ENCODE measurements at places on chromosomes 7 and 10.

DNA sequence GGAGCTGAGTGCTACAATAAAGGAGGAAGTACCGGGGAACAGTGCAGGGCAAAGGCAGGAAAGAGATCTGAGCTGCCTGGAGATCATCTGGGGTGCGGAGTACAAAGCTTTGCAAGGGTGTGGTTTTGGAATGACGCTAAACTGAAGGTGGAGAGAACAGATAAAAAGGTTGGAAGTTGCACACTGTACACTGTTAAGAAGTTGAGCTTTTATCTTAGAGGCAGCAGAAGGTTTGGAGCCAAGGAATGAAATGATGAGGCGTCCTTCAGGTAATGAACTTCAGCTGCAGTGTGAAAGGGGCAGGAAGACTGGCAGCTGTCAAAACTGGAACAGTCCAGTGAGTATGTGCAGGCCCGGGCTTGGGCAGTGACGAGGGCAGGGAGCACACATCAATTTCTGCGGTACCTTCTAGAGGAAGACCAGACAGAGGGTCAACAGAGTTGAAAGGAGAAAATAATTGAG lies 7.2 kb upstream of the ANKRD61 start:
- DNase-seq, result no peak

- no peak for DNase-seq
Observed at GRCh38 chr10:96440361-96441292, 73.1 kb downstream of the TLL2 start.

DNA sequence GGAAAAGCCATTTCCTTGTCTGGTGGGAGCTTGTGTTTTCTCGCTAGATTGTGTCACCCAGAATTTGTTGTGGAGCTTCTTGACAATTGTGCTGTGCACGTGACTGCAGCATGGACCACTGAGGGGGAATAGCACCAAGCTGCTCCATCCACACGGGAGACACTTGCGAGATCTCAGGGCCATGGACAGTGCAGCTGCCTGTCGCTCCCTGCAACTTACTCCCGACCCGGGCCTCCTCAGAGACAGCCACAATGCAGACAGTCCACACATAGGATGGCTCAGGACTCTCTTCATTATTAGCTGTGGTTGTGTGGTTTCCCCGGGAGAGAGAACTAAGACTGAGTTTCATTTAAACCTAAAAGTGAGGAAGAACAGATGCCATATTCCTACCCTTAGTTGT lies 673.2 kb upstream of the GALNT17 start:
- DNase-seq, result no peak

DNA sequence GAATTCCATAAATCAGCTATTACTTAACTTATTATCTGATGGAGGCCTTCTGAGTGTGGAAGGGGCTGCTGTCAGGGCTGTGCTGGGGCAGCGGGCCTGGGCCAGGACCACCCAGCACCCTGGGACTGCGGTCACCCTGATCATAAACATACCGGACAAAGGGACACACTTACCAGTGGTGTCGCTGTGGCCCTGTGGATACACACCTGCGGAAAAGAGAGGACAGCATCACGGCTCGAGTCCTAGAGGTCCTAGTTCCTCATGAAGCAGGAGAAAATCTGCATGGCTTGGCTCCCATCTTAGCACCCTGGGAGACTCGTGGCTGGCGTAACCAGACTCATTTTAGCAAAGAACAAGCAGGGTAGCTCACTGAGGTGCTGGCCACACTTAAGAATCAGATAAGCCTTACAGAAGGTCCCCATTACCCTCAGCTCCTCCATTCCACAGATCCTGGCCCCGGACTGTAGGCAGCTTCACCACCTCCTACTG lies 17.7 kb downstream of the IL15RA start:
- no peak for DNase-seq

- no peak for DNase-seq
Observed at GRCh38 chr10:77188000-77188395, 449.6 kb downstream of the KCNMA1 start.

- DNase-seq, result no peak
Observed at GRCh38 chr7:28695300-28696295, 262.5 kb downstream of the TRIL start.

GRCh38 chr10:3427950-3428354 lies 255.4 kb upstream of the PITRM1 start:
- no peak for DNase-seq

GRCh38 chr10:104548090-104548489 lies 93.0 kb upstream of the SORCS3 start:
- DNase-seq, result no peak

DNA sequence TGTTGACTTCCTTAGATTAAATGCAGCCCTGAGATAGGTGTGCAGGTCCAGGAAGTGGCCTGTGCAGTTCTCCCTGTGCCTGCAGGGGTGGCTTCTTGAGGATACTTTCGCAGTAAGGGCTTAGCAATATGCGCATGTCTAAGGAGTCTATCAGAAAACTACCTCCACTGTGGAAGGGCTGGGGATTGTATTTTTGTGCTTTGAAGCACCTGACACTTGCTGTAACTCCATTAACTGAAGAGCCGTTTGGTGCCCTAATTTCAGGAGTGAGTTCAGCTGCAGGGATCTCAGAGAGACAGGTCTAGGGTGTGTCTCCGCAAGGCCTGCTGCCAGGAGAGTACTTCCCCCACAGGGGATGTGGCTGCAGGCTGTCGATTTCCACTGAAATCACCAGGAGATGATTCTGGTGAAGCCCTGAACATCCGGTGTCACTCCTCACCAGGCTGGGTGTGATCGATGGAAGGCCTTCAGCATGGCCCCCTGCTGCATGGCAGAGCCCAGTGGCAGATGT lies 35.5 kb downstream of the IKZF1 start:
- DNase-seq, result no peak

DNA sequence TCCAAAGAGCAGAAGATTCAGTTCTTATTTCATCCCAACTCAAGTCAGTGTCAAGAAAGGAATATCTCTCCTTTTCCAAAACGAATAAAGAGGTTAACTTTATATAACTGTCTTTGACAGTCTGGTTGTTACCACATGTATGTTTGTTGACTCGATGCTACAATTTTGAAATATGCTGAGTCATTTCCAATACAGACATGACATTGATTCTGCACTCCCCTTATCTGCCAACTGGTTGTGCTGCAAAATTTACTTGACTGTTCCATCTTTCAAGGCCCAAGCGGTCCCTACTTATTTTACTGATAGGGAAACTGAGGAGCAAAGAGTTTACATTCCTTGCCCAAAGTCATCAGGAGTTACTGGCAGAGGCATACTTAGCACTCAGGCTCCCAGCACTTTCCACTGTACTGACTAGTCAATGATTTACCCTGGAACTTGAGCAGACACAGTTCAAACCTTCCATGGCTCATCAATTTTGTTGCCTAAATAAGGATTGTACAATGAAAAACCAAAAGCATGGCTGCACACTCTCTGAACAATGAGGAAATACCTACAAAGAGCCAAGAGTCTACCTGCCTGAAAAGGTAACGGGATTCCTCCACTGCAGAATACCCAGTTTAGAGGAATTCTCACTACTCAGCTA lies 52.8 kb downstream of the ABLIM1 start:
- DNase-seq, result no peak

- DNase-seq, result peak; percentile 49
Observed at GRCh38 chr10:119416855-119417254, 125.7 kb downstream of the RGS10 start.

DNA sequence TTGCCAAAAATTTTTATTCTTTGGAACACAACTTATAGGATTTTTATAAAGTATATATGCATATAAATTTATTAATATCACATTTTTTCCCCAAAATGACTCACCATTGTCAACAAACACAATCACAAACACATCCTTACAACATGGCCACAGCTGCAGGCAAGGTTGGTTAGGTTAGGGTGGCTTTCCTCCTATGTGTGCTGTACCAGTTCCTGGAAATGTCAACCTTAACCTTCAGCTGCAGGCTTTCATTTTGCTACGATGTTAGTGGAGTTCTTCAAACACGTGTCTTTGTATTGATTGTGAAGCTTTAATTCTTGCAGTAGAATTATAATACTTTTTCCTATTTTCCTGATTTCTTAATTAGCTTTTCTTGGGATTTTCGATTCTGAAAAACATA lies 185.8 kb downstream of the PTEN start:
- no peak for DNase-seq

DNA sequence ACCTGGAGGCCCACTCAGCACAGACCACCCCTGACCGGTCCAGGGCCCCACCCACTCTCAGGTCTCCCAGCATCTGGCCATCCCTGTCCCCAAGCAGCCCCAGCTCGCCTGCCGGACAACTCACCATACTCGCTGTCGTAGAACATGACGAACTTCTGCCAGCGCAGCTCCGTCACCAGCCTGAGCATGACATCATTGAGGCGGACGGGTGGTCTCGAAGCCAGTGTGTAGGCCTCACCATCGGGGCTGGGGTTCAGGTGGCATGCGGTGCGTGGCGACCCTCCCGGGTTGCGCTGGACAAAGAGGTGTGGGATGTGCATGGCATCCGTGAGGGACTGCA lies 160.4 kb downstream of the GRID1 start:
- no peak for DNase-seq

GRCh38 chr10:111837985-111838384 lies 345.6 kb downstream of the GPAM start:
- DNase-seq, result no peak

GRCh38 chr7:39609113-39609934 lies 14.0 kb upstream of the RALA start:
- DNase-seq, result no peak

DNA sequence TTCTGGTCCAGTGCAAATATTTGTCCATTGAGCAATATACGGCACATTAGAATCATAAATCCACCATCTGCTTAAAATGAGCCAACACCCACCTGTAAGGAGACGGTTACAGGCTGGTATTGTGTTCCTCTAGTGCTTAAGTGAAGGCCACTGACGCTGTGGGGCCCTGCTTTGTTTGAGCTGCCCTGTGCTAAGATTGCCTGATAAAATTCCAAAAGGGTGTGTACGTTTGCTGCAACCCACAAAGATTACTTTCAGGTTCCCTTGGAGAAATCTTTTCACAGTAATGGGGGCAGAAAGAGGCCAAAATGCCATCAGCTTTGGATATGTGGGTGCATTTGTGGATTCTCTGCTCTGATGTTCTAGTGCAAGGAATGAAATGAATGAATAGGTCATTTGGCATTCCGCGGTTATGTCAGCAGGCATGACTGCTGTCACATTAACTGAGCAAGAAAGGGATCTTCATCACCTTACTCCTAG lies 34.4 kb downstream of the AGR3 start:
- DNase-seq, result no peak

DNA sequence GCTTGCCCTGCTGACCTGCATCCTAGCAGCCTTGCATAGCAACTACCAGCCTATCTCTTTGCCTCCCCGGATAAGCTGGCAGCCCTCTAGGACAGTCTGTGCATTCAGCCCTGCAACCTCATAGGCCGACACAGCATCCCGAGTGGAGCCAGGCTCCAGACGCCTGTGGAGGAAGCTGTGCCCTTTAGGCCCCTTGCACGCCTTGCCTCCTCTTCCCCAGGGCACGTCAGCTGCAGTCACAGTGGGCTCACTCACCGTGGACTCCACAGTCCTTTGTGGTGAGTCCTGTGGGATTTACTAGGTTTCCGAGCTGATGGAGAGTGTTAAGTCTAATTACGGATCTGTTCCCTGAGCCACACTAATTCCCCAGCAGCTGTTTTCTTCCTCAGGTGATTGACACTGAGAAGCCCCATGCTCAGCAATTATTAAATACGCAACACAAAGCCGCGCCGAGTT lies 540.0 kb downstream of the TCERG1L start:
- DNase-seq, result no peak

GRCh38 chr10:24519950-24520349 lies 203.7 kb downstream of the ARHGAP21 start:
- DNase-seq, result peak; percentile 3

DNA sequence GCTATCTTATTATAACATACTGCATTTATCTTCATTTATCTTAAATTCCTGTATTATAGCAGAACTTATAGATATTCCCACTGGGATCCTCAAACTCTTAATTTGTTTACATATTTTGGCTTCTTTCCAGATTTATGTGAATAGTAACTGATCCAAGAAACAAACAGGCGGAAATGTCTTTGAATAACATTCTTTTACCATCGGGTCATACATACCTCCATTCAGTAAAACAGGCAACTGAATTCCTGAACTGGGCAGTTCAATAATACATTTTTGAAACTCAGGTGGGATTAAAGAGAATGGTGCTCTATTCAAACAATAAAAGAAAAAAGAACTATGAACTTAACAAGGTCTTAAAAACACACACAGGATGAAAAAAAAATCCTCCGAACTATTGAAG lies 337.4 kb downstream of the CRPPA start:
- DNase-seq, result no peak

DNA sequence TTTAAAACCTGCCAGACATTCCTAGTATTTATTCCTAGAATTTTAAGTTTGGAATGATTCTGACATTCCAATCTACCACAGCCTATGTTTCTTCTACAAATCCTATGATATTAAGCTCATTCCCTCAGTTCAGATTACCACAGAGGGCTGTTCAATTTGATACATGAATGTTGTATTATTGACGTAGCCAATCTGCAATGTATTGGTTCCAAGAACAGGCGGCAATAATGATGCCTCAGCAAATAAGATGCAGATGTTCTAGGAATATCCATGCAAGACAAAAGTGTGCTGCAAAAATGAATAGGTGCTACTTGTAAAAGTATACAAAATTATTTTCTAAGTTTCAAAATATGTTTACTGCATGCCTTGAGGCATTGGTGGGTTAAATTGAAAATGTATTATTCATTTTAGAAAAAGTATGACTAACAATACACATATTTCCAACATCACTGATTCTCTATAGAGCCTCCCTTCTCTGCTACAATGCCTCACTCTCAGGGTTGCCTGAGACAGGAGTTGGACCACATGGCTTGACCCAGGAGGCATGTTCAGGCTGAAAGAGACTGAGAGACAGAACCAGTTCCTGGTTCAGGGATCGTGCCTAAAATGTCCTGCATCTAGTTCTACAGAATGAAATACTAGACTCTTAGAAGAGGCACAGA lies 94.1 kb upstream of the CREB5 start:
- no peak for DNase-seq

DNA sequence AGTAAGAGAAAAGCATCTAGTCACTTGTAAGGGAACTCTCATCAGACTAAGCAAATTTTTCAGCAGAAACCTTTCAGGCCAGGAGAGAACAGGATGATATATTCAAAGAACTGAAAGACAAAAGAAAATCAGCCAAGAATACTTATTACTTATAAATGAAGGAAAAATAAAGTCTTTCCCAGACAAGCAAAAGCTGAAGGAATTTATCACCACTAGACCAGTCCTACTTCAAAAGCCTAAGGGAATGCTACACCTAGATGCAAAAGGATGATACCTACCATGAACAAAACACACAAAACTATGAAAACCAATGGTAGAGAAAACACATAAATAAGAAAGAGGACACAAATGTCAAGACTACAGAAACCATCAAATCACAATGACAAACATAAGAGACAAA lies 126.6 kb upstream of the ABCB5 start:
- DNase-seq, result no peak

DNA sequence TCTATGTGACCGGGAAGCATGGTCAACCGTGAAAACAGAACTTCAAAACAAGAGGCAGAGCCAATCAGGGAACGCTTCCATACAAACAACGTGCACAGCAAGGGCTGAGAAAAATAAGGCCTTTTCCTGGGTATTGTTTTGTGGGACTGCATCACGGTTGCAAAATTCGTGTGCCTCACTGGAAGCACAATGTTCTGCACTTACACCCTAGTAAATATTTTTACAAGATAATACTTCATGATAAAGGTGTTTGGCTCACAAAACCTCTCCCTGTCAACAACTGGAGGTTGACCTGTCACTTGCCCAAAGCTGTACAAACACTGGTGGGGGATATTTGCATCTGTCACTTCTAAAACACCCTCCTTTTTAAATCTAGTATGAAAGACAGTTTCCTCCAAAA lies 37.0 kb downstream of the KLF6 start:
- no peak for DNase-seq

GRCh38 chr7:90766814-90767564 lies 170.9 kb downstream of the CDK14 start:
- DNase-seq, result no peak

Measured in activated CD8-positive, alpha-beta memory T cell treated with anti-CD3 and anti-CD28 coated beads for 1 hour (primary cell).